ENCODE measurements at places on chromosomes 1 and 21.

DNA sequence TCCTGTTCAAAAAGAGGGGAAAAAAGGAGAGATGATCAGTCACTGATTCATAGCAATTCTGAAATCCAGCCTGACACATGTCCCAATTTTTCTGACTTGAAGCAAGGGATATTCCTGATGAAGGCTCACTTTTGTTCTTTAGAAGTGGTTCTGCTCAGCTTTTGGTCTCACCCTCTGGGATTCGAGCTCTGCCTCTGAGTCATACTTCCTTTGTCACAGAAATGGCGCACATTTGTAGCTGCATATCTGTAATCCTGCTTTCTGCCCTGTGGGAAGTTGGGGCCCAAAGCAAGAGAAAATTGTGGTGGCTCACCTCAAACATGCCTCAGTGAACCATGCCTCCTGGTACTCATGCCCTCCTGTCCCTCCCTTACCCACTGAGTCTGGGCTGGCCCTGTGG, 22.3 kb upstream of the FAM78B start:
- no peak for DNase-seq

- DNase-seq = no peak
Observed at GRCh38 chr1:241532864-241533263, 686 bp downstream of the KMO start.

DNA sequence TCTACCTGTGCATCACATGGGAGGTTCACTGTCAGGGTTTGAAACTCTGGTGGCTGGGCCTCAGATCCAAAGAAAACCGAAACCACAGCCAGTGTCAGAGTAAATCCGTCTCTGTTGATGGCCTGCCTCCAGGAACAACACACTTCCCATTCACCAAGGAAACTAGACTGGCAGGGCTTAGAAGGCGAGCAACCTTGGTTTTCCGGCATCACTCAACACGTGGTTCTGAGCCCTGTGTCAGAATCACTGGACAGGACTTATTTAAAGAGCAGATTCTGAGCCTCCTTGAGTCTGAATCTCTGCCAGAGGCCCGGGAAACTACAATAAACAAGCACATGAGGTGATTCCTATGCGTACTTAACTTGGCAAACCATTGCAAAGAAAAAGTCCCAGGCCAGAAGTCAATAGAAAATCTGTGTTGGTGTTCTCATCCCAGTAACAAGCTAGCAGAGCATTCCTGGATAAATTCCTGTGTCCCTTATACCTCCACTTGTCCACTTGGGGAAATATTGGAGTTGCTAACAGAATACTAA, 70.0 kb downstream of the KCTD3 start:
- peak; percentile 55 for DNase-seq

DNA sequence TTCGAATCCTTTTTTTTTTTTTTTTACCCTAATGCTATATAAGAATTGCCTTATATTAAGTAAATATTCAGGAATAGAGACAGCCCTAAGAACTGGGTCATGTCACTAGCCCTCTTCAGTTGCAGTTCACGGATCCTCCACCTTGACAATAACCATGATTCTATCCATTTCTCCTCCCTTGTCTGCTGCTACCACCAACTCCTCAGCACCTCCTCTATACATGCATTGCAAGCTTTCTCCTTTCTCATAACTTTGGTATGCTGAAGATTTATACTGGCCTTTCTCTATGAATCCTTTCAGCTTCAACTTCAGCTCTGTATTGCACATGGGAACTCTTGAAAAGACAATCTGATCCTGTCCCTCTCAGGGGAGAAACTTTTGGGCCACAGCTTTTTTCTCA, 14.3 kb upstream of the DR1 start:
- DNase-seq = no peak

DNA sequence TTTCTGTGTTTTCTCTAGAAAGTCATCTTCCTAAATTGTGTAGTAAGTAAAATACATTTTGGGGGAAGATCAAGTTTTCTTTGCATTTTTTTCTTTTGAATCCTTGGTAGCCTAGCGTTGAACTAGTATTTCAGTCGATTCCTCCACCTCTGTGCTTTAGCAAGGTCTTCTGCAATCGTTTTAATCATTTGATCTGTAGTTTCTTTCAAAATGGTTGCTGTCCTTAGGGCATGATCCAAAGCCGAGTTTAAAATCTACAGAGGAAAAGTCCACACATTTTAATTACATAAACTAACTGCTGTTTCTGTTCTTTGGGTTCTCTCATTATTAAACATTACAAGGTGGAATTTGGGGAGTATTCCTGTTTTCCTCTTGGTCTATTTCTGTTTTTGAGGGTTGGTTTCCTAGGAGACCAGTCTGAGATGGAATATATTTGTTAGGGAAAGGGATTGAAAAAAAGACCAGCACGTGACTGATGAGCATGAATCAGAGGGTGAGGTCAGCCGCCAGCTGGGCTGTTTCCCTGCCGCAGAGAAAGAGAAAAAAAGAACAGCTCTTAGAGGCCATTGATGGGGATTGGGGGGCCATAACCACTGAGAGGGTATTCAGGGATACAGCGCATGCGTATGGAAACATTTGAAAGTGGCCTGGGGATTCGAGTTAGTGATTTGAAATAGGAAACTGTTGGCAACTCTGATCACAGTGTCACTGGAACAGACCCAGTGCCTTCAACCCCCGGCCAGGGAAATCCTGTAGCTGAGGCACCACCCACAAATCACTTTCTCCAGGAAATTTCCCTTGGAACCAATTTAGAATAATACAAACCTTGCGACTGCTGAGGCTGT, 40.6 kb downstream of the AKNAD1 start:
- DNase-seq = peak; percentile 46

DNA sequence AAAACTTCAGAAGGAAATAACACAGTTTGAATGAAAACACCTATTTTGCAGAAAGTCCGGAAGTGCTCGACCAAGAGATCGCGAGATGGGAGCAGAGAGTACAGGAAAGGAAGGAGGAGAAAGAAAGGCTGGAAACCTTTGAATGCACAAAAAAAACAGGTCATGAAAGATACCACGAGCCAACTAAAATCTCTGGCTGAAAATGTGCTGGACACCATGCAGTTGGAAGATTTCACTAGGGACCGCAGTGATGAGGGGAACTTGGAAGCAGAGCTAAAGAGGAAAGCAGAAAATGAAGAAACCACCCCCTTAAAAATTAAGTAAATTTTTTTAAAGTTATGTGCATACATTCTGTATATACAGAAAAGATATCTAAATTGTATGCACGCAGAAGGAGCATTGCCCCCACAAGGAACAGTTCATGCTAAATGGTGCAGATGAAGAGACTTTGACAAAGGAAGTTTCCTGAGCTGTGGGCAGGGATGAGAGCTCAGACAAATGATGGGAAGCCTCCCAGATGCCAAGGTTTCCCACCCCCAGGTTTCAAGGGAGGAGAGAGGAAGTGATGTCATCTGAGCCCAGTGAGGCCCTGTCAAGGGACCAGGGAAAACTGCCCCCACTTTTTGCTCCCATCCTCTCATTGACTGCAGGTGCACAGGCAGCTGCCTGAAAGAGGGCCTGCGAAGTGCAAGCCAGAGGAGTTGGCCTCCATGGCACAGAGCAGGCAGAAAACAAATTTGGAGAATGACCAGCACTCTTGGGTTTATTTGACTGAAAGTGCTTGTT, 52.5 kb downstream of the ETS2 start:
- no peak for DNase-seq

- no peak for DNase-seq
Observed at GRCh38 chr1:16975211-16975610, 5.2 kb downstream of the MFAP2 start.

DNA sequence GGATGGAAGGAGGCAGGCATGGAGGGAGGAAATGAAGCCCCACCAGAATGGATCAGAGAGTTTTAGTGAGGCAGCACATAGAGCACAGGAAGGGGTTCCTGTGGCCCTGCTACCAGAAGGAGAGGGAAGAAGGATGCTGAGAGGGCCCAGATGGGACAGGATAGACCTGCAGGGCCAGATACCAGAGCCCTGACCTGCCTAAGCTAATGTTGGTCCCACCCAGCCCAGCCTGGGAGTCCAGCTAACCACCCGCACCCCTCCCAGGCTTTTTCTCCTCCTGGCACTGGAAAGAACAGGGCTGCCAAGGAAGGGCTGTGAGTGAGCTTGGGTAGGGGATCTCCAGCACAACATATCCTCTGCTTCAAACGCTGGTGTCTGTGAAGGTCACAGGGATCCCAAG, 6.9 kb downstream of the NECTIN4 start:
- DNase-seq = no peak

DNA sequence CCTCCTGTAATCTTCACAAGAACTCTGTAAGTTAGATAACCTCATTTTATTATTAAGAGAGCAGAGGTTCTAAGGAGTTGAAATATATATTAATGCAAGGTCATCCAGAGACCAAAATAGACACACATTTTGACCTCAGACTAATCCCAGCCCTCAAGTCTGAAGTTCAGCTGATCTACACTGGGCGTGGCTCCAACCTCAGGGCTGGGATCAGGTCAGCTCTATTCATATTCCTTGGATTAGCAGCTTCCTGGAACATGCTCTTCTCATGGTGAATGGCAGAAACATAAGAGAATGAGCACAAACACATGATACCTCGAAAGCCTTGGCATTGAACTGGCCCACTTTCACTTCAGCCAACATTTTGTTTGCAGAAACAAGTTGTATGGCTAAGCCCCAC, 200.8 kb upstream of the ST6GALNAC5 start:
- no peak for DNase-seq

- DNase-seq = peak; percentile 11
Observed at GRCh38 chr1:16055613-16056520, 12.3 kb downstream of the CLCNKB start.

DNA sequence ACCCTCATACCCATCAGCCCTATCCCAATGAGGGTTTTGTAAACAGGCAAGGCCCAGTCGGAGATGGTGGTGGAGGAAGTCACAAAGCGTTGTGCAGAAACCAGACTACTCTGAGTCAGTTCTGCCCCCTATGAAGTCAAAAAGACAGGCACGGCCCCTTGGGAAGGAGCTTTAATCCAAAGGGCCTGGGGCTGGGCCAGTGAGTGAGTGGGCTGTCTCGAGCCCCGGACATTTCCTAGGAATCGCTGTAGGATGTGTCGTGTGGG, 442 bp upstream of the AHCYL1 start:
- DNase-seq = no peak

DNA sequence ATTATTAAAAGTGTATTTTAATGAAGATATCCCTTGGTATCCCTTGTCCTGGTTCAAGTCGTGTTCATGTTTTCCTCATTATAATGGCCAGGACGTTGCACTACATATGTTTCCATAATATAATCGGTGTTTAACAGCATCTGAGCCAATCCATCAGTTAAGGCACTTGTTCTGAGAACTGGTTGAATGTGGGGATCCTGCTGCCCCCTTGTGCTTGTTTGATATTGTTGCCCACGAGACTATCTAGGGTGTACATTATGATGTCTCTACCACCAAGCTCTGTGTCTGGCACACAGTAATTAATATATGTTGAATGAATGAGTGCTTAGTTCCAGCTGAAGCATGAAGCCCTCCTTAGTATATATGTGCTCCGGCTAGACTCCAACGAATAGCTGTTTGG, 193.0 kb downstream of the CACNA1E start:
- DNase-seq = no peak

GRCh38 chr1:230568008-230568407, 74.3 kb upstream of the COG2 start:
- peak; percentile 3 for DNase-seq

GRCh38 chr1:203931953-203932352, 70.6 kb downstream of the SNRPE start:
- DNase-seq = no peak
